Fibroblast of the aortic adventitia (primary cell): ENCODE measurements at places on chromosomes 13 and 19.
A peak's percentile ranks its signal among the peaks of the same experiment; 100 is the strongest.

DNA sequence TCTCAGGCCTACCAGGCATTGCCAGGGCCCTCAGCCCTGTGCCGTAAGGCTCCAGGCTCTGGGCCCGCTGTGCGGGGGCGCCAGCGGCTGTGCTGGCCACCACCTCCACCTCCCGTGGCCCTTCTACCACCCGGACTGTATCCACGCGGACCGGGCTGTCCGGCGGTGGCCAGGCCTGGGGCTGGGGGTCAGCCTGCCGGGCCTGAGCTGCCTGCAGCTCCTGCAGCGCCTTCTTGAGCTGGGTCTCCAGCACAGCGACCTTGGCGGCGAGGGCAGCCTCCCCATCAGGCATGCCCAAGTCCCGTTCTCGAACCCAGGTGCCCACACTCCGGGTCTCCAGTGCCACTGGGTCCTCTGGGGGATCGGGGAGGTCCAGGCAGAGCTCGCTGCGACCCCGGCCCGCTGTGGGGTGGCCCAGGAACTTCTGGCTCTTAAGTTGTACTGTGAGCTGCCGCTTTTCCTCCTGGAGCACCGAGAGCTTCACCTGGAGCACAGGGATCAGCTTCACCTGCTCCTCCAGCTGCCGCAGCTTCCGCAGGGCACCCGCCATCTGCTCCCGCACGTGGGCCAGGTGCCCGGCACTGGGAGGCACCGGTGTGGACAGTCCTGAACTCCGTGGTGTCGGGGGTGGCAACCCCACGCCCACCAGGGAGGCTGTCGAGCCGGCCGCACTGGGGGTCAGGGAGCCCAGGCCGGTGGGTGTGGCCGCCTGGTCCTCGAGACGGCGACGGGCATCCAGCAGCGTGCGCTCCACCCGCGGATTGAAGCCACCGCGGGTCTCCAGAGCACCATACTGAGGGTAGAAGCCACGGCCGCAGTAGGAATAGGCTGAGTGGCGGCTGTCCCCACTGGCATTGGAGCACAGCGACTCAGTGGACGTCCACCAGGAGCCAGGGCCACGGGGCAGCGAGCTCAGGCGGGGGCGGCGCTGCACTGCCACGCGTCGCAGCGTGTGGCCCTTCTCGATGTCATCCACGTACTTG, 4.1 kb downstream of the KANK2 start:
- DNase-seq: no peak

DNA sequence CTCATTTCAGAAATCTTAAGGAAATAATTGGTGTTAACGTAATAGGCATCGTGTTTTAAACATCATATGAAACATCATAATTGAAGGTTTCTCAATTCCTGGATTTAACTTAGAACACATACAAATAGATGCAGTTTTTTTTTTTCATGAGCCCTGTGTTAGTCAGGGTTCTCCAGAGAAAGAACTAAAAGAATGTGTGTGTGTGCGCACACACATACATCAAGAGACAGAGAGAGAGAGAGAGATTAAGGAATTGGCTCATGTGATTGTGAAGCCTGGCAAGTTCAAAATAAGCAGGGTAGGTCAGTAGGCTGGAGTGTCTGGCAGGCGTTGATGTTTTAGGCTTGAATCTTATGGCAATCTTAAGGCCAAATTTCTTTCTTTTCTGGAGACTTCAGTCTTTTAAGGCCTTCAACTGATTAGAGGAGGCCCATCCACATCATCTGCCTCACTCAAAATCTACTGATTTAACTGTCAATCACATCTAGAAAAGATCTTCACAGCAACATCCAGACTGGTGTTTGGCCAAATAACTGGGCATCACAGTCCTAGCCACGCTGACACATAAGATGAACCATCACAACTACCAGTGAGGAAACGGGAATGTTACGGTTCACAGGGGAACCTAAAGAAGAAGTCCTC, 25.2 kb downstream of the SPATA13 start:
- peak; percentile 62 for DNase-seq

- DNase-seq: peak; percentile 30
Measured at GRCh38 chr13:29548722-29549121, 46.8 kb downstream of the SLC7A1 start.

GRCh38 chr19:1524287-1524971, 552 bp downstream of the PLK5 start:
- DNase-seq: no peak

DNA sequence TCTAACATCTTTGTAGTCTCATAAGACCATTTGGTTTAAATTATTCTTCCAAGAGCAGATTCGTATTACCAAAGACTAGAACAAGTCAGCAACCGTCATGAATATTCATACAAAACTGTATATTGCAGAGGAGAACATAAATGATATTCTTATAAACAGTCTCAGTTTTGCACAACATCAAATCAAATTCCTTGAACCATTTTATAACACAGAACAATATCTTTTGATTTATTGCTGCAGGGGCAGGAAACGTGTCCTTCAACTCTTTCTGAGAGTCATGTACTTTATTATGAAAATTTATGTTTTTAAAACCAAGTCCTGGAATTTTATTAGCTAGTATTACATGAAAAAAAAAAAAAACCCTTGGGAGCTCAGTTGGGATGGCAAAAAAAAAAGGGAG, 26.2 kb downstream of the SIGLECL1 start:
- no peak for DNase-seq

GRCh38 chr13:90732049-90732448, 615.4 kb upstream of the MIR17HG start:
- no peak for DNase-seq

- no peak for DNase-seq
Measured at GRCh38 chr19:48500830-48501493, 10.7 kb downstream of the LMTK3 start.

GRCh38 chr13:69524459-69525150, 583.0 kb upstream of the ATXN8OS start:
- DNase-seq: no peak

- DNase-seq: no peak
Measured at GRCh38 chr13:110157718-110158117, 149.2 kb downstream of the COL4A1 start.

DNA sequence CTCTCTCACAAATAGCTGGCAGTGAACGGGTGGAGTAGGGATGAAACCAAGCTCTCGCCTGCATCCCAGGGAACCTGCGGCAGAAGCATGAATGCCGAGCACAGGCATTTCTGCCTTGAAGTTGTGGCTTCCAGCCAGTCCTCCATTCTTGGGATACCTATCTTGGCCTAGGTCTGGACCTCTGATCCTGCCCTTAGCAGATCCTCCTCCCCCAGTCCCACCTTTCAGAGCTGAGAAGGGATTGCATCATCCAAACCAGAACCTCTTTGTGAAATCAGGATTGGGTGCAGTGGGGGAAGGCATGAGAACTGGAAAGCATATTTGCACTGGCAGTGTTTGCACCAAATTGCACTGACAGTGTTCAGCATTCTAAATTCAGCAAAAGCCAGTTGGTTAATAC, 5.8 kb downstream of the ZNF780A start:
- no peak for DNase-seq

DNA sequence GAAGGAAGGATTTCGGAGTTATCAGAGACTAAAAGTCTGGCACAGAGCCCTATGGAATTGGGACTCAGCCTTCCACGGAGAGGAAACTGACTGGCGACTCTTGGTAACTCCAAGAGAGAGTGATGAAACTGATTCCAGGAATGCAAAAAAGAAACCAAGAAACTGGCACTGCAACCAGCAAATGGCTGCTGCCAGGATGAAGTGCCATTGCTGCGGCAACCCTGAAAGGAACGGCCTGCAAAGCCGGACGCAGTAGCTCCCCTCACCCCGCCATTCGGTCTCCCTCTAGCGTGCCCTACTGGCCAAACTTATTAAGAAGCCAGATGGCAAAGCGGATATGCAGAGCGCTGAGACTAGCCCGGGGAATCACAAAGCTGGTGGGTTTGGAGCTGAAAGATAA, 236.0 kb downstream of the PCDH9 start:
- DNase-seq: peak; percentile 67

DNA sequence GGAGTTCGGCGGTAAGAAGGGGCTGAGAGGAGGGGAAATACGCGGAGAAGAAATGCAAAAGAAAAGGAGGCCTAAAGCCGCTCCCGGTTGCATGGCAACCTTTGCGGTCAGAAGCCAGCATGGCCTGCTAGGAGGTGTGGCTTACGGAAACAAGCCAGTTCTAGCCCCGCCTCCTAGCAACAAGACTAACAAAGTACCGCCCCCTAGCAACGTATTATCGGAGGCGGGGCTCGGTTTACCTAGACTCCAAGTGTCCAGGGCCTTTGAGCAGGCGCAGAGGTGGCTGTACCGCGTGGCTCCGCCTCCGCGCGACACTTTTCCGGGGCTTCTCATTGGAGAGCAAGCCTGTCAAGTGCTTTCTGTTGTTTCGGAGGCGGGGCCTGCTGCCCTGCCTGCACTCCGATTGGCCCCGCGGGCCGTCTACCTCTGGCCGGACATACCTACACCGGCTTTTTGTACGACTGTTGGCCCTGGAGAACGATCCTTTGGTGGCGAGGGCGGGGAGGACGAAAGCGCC, 339 bp upstream of the CYTH2 start:
- DNase-seq: peak; percentile 100

- DNase-seq: no peak
Measured at GRCh38 chr13:60661521-60661920, 264.5 kb downstream of the TDRD3 start.
